ENCODE measurements at places on chromosomes 1 and 21.

DNA sequence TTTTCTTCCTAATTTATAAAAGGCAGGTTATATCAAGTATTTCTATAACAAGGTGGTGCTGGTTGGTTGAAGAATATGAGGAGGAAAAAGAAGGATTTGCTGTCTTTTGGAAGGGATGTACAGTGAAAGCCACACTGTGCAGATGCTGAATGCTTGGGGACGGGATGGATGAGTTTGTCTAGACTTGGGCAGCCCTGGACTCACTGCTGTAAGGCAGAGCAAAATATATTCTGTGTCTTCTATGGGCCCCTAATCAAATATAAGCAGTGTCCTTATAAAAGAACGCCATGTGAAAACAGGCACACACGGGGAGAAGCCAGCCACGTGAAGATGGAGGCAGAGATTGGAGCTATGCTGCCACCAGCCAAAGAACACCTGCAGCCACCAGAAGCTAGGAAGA lies 47.4 kb downstream of the PHC2 start:
- peak overlapping the region; percentile 31 for H3K27ac ChIP-seq
- no peaks in the 10 kb centered on the region for H3K36me3 ChIP-seq
- peaks cover 41% of the 10 kb centered on the region for H3K4me1 ChIP-seq
- H3K4me3 ChIP-seq: no peak overlapping the region

GRCh38 chr1:23466423-23466989 lies 17.5 kb downstream of the ASAP3 start:
- H3K27ac ChIP-seq: no peak overlapping the region
- no peak overlapping the region for H3K4me3 ChIP-seq
- DNase-seq: no peak
- H3K36me3 ChIP-seq: no peaks in the 10 kb centered on the region
- no peaks in the 10 kb centered on the region for H3K27me3 ChIP-seq
- peaks cover 9% of the 10 kb centered on the region for H3K4me1 ChIP-seq

DNA sequence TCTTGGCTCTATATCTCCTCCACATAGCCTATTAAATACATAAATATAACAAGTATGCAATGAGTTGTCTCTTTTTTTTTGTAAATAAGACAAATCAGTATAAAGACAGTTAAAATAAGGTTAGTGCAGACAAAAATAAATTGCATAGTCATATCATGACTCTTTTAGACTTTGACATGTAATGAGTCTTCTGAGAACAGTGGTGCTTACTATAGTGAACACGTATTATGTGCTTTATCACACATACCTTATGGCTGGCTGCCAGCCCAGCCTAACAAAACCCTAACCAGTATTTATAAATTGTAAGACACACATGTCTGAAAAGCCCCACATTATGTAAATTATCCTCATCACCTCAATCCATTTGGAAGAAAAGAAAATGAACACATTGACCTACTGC lies 29.1 kb upstream of the F13B start:
- no peaks in the 10 kb centered on the region for H3K27me3 ChIP-seq
- H3K27ac ChIP-seq: no peak overlapping the region
- 0 out of 2 replicates have a peak, but pooled peaks cover 1% of the 10 kb centered on the region for H3K4me1 ChIP-seq
- peak; percentile 4 for DNase-seq
- no peak overlapping the region for H3K4me3 ChIP-seq

DNA sequence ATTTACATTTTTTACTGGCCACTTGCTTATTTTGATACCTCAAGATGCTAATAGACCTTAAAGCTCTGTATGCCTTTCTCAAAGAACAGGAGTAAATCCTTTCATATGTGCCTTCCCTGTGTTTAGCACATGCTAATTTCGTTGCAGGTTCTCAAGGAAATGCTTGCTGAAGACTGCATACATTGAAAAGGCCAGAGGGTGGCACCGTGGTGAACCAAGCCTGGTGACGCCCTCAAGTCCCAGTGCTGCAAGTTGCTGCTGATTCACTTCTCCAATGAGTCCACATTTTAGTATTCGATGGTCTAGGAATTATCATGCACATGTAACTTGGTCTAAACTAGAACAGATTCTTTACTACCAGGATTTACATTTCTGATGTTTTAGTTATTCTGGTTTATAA lies 94.1 kb downstream of the CLDN17 start:
- no peak overlapping the region for H3K27ac ChIP-seq
- no peak overlapping the region for H3K4me3 ChIP-seq
- H3K4me1 ChIP-seq: no peaks in the 10 kb centered on the region
- no peaks in the 10 kb centered on the region for H3K27me3 ChIP-seq
- no peaks in the 10 kb centered on the region for H3K36me3 ChIP-seq

GRCh38 chr1:53076721-53077598 lies 14.9 kb downstream of the PODN start:
- H3K4me1 ChIP-seq: no peaks in the 10 kb centered on the region
- DNase-seq: no peak
- no peak overlapping the region for H3K27ac ChIP-seq
- H3K4me3 ChIP-seq: no peak overlapping the region
- peaks cover 22% of the 10 kb centered on the region for H3K36me3 ChIP-seq
